ENCODE measurements at places on chromosomes 4 and X.

DNA sequence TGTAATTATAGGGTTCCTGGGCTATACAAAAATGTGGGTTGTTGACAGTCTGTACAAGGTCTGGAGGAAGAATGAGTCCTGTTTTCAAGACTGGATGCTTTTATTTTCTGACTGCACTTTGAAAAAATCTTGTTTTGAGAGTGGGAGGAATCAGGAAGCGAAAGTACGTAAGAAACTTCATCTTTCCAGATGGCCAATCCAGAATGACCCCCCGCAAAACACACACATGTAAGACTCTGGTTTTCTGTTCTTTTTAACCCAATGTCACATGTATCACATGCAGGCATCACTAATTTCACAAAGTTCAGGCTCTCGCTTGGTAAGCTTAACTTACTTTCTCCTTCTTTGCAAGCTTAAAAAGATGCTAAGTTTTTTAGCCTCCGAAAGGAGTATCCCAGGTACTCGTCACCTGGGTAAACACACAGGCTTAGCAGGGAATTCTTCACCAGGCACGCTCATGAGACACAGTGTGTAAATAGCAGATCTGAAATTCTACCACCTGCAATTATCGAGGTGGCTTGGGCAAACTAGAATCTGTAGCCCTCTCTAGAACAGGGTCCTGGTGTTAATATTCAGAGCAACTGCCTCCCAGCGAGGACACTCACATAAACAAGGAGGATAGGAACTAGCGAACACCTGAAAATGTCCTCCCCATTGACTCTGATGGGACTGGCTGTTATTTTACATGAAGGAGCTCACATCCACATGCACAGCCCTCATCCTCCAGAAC, 90.7 kb downstream of the NSUN7 start:
- DNase-seq: no peak

- peak; percentile 20 for DNase-seq
Observed at GRCh38 chr4:74449571-74450297, 4.8 kb downstream of the AREG start.

- DNase-seq: no peak
Observed at GRCh38 chrX:39409246-39409917, 608.1 kb downstream of the MID1IP1 start.

GRCh38 chrX:48689208-48689920, 5.8 kb downstream of the WAS start:
- no peak for DNase-seq

GRCh38 chr4:112210777-112211176, 20.8 kb upstream of the AP1AR start:
- no peak for DNase-seq

- DNase-seq: peak; percentile 25
Observed at GRCh38 chr4:86685401-86685800, 91.3 kb downstream of the PTPN13 start.

- no peak for DNase-seq
Observed at GRCh38 chrX:68383540-68383939, 49.8 kb downstream of the OPHN1 start.

GRCh38 chr4:88110826-88111225, 47.6 kb downstream of the ABCG2 start:
- DNase-seq: no peak

DNA sequence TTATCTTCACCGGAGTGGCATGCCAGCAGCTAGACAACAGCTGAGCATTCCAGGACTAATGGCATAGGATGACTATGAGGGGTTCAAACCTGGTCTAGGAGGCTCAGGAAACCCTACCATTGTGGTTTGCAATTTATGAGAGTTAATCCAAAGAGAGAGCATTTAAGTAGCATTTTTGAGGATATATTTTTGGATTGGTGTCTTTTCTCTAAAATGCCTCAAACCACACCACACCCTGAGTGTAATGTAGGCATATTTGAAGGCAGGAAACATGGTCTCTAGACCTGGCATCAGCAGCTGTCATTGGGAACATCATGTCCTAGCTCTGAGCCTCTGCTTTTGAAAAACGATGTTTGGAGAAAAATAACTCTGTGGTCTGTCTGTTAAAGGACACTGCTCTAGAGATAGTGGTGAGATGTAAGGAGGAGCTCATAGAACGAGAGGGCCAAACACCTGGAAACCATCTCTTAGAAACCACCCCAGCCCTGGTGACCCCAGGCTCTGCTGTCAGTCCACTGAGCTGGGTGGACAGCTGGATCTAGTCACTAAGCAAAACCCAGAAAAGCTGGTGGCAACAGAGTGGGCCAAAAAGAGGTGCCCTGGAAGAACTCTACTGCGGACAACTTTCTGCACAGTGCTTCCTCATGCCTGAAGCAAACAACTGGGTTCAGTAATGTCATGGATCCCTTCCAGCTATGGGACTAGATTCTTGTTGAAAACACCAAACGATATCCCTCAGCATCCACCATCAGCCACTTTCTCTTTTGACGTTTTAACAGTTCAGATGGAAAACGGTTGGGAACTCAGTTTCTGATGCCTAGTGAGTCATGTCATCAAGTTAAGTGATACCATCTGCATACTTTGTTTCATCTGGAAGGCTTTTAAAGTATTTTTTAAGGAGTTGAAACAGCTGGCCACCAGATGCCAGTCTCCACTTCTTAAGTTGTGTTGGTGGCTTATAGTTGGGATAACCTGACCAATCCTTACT, 100.2 kb upstream of the C1QTNF7 start:
- DNase-seq: peak; percentile 85

GRCh38 chr4:186717556-186717955, 6.1 kb downstream of the FAT1 start:
- no peak for DNase-seq

GRCh38 chr4:100843910-100844309, 326.1 kb upstream of the EMCN start:
- no peak for DNase-seq

DNA sequence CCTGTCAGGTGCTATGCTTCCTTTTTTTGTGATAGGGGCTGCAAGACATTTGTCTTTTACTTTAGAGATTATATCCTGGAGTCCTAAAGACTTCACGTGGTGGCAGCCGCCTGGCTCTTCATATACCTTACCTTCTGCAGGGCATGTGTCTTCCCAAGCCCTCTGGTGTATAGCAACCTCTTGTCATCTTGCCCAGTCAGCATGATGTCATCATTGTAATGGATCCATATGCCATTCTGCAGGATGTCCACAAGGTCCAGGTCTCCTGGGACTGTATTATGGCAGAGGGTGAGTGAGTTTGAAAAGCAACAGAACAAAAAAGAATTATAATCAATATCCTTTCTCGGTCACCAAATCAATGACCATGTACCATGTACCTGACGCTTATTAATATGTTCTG, 82.2 kb upstream of the SCOC start:
- no peak for DNase-seq

- DNase-seq: no peak
Observed at GRCh38 chrX:69615342-69615741, 571 bp upstream of the EDA start.

DNA sequence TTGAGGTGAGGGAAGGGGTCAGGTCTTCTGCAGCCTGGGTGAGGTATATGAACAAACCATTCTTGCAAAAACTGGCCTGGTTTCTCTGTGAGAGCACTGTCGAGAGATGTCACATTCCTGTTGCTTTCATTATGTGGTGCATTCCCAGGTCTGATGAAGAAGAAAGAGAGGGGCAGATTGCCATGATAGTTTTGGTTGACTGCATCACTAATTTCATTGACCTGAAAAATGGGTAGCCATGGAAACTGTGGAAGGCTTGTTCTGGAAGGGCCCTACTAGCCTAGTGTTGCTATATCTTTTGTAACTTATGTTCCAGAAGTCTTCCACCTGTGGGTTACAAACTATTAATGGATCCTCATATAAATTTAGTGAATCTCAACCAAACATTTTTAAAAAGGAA, 32.9 kb upstream of the CYBB start:
- DNase-seq: no peak

- DNase-seq: peak; percentile 34
Observed at GRCh38 chr4:87180767-87181166, 39.7 kb downstream of the KLHL8 start.

DNA sequence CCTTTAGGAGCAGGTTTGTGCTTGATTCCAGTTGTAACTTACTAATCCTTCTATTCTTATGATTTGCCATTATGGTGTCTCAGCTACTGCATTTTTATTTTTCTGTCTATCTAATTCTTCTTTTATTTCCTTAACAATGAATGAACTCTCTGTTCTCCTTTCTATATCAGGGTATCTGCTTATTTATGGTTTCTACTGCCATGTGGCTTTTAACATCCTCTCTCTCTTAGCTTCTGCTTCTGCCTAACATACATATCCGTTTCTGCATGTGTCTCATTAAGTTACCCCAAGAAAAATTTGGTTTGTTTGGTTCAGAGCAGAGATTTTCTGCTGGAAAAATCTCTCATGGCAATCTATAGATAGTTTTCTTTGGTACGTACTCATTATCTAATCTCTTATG, 614.4 kb downstream of the RPA4 start:
- no peak for DNase-seq

GRCh38 chr4:6120361-6120760, 80.0 kb downstream of the JAKMIP1 start:
- DNase-seq: no peak

GRCh38 chr4:128793859-128794672, 15.4 kb upstream of the JADE1 start:
- DNase-seq: peak; percentile 49

GRCh38 chrX:30241724-30242415, at the start of gene MAGEB4:
MAGEB4 (plus strand) TSS chrX:30242000; CDS start chrX:30242136, 136 bp downstream.
- no peak for DNase-seq

DNA sequence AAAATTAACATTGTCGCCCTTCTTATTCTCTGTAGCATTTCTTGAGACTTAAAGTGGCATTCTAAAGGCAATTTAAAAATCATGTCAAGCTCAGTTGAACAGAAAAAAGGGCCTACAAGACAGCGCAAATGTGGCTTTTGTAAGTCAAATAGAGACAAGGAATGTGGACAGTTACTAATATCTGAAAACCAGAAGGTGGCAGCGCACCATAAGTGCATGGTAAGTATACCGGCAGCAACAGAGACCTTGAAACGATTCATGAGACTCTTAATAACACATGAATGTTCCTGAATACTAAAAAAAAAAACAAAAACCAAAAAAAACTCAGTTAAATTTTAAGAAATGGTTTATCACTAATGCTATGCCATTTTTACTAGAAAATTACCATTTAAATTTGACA, 82.4 kb upstream of the HPRT1 start:
- peak; percentile 42 for DNase-seq

- DNase-seq: peak; percentile 63
Observed at GRCh38 chr4:28225050-28225449, 1364.4 kb downstream of the STIM2 start.

GRCh38 chr4:93187892-93188291, 640.7 kb upstream of the ATOH1 start:
- no peak for DNase-seq

GRCh38 chr4:81447566-81448229, 24.0 kb downstream of the RASGEF1B start:
- no peak for DNase-seq

DNA sequence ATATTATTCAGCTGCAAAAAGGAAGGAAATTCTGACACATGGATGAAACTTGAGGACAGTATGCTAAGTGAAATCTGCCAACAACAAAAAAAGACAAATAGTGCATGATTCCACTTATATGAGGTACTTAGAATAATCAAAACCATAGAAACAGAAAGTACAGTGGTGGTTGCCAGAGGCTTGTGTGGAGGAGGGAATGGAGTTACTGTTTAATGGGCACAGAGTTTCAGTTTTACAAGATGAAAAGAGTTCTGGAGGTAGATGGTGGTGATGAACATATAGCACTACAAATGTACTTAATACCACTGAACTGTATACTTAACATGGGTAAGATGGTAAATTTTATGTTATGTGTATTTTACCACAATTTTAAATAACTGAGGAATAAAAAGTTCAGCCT, 212.0 kb upstream of the KLF3 start:
- no peak for DNase-seq

DNA sequence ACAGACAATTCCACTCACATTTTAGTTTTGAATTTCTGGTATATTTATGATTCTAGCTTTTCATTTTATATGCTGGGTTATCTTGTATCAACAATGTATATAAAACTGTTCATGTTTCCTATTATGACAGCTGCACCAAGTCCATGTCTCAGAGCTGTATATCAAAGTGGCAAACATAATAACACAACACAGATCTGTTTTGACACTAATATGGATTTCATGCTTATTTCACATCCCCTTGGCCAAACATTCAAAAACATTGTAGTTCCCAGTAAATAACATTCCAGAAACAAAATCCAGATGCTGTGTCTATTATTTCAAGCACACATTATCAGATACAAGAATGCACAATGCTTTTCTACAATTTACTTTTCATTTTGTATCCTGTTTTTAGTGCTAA, 380.6 kb upstream of the MAGEB2 start:
- DNase-seq: no peak

DNA sequence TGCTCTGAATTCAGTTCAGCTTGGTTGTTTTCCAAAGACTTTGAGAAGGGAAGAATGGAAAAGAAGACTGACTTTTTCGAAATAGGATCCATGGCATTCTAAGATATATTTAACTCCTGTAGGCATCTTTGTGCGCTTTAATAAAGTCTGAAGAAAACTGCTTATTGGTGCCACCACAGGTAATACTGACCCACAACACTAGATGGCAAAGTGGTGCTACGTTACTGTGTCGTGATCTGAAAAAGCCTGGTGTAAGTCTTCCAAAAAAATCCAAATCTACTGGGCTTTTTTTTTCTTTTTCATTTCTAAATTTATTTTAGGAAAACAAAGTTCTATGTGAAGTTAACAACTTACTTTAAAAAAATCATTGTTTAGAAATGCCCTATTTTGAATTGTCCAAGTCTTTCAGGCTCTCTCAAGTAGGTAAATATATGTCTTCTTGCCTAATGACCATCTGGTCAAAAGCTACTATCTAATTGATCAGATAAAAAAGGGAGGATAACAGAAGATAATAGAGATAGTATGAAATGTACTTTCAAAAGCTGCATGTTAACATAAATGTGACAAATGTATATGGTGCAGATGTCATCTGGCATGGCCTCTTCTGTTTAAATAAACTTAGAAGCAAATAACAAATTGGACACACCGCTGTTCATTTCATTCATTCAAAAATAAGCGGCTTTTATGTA, 47.0 kb upstream of the MID1IP1 start:
- peak; percentile 46 for DNase-seq

DNA sequence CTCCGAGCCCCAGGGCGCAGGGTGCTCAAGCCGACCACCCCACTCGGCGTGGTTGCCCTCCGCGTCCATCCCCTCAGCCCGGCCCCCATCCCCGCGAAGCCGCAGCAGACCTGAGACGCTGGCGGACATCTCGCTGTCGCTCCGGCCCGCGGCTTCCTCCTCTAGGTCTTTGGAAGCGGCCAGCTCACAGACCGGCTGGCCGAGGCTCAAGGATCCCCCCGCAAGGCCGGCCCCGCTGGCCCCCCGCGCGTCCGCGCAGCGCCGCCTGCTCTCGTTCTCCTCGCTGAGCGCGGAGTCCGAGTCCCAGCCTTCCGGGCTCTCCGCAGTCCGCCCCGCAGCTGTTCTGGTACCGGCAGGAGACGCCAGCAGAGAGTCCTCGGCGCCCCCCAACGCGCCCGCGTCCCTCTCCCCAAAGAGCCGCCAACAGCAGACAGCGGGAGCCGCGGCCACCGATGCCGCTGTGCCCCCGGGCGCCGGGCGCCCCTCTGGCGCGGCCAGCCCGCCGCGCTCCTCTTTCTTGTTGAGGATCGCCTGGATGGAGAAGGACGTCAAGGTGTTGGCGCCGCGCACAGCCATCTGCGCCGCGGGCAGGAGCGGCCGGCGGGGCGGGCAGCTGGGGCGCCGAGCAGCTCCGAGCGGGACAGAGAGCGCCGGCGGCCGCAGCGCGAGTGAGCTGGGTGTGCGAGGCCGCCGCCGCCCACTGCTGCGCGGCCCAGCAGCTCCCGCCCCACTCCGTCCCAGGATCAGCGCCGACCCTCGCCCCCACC, at the start of gene NKX3-2:
Gene NKX3-2 (minus strand): TSS at position 670 of the 767 bp plus-strand sequence. CDS start 94 bp downstream, at position 576.
- DNase-seq: no peak
